ENCODE measurements at places on chromosomes 7 and 10.

- DNase-seq, result no peak
Measured at GRCh38 chr7:1597066-1597760, 27.4 kb upstream of the PSMG3 start.

DNA sequence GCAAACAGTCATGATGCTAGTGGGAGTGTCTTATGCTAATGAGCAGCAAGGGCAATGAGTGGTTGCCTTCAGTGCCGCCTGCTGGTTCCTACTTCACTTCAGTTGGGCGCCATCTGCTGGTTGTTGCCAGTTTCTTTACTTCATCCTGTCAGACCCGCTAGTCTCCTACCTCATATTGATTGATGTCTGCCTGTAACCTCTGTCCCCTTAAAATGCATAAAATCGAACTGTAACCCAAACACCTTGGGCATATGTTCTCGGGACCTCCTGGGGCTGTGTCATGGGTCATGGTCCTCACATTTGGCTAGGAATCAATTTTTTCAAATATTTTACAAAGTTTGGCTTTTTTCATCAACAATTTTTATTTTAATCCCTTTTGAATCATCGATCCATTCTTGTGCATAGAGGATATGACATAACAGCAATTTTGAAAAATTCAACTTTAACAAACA, 62.8 kb upstream of the C7orf33 start:
- peak; percentile 72 for DNase-seq

GRCh38 chr10:91702620-91703019, 69.7 kb upstream of the PPP1R3C start:
- no peak for DNase-seq

- no peak for DNase-seq
Measured at GRCh38 chr10:31618541-31619291, 299.7 kb downstream of the ZEB1 start.

- no peak for DNase-seq
Measured at GRCh38 chr10:72186258-72186981, 29.4 kb upstream of the ANAPC16 start.
